ENCODE measurements at places on chromosomes 16 and 17. TPM values are rescaled to one million over a fixed set of nuclear protein-coding genes. Genes with fewer than 3 reads are reported as not detected.

CPHXL2 gene
- total RNA-seq: not detected

EVI2B gene
- 130 TPM for total RNA-seq

GRCh38 chr16:52740333-52740732 lies 193.4 kb upstream of the TOX3 start:
- no peaks in the 10 kb centered on the region for H3K36me3 ChIP-seq
- H3K4me3 ChIP-seq: no peak overlapping the region
- no peaks in the 10 kb centered on the region for H3K27me3 ChIP-seq
- no peak overlapping the region for H3K27ac ChIP-seq

DNA sequence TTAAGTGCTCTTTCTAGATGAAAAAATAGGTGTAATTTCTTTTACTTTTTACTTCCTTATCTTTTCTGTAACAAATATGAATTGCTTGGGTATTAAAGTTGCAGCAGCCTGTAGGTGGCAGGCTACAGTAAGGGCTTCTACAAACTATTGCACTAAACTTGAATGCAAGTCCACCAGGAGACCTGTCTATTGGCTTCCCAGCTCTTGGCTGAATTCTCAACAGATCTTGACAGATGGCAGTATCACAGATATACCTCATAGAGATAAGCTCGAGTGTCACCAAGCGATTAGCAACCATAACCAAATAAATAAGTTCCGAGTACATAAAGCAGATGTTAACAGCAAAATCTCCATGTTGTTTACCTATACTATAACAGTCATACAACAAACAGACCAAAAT lies 5.9 kb downstream of the BBS2 start:
- H3K4me1 ChIP-seq: peaks cover 30% of the 10 kb centered on the region
- no peak overlapping the region for H3K4me3 ChIP-seq
- H3K36me3 ChIP-seq: peaks cover 34% of the 10 kb centered on the region
- no peak for DNase-seq
- H3K27me3 ChIP-seq: no peaks in the 10 kb centered on the region
- no peak overlapping the region for H3K27ac ChIP-seq

GRCh38 chr17:902463-902862 lies 77.1 kb downstream of the NXN start:
- H3K4me1 ChIP-seq: peaks cover 30% of the 10 kb centered on the region
- no peaks in the 10 kb centered on the region for H3K36me3 ChIP-seq
- no peak overlapping the region for H3K27ac ChIP-seq
- DNase-seq: no peak
- no peak overlapping the region for H3K4me3 ChIP-seq

GRCh38 chr17:65360961-65361552 lies 200.4 kb downstream of the AXIN2 start:
- no peaks in the 10 kb centered on the region for H3K27me3 ChIP-seq
- H3K27ac ChIP-seq: no peak overlapping the region
- no peak for DNase-seq
- no peak overlapping the region for H3K4me3 ChIP-seq
- no peaks in the 10 kb centered on the region for H3K36me3 ChIP-seq

- DNase-seq: no peak
- H3K27ac ChIP-seq: no peak overlapping the region
- no peaks in the 10 kb centered on the region for H3K36me3 ChIP-seq
- no peak overlapping the region for H3K4me3 ChIP-seq
- no peaks in the 10 kb centered on the region for H3K4me1 ChIP-seq
- peaks cover 8% of the 10 kb centered on the region for H3K27me3 ChIP-seq
These were observed 6.3 kb upstream of the KRT222 start for GRCh38 chr17:40671282-40671681.

GRCh38 chr17:66720027-66720426 lies 114.9 kb upstream of the CACNG5 start:
- H3K4me1 ChIP-seq: peaks cover 13% of the 10 kb centered on the region
- no peak overlapping the region for H3K27ac ChIP-seq
- no peaks in the 10 kb centered on the region for H3K36me3 ChIP-seq
- H3K4me3 ChIP-seq: no peak overlapping the region

DNA sequence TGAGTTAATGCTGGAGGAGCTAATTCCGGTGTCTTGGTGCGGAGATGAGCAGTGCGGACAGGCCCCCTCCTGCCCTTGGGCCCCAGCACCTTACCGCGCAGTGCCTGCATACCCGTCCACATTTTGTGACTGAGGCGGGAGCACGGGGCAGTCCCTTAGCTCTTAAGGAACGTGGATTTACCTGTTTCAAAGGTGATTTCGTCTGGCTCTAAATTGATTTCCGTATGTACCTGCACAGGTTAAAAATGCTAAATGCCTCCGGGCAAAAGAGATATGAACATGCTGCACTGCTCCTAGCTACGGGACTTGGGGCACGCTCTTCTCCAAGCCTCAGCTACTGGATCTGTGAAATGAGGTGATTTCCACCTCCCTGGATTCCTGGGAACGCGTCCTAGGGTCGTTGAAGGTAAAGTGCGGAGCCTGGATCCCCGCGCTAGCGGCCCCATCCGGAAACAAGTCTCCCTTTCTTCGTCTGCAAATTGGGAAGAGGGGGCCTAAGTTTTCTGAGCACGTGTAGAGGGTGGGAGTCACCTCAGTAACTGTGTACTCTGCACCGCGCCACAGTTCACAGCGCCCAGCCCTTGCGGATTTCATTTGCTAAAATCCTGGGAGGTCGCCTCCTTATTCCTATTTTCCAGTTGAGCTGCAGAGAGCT lies 669 bp upstream of the CRISPLD2 start:
- H3K27me3 ChIP-seq: peaks cover 17% of the 10 kb centered on the region
- H3K4me1 ChIP-seq: peaks cover 20% of the 10 kb centered on the region
- no peak for DNase-seq
- no peaks in the 10 kb centered on the region for H3K36me3 ChIP-seq
- H3K27ac ChIP-seq: no peak overlapping the region

DNA sequence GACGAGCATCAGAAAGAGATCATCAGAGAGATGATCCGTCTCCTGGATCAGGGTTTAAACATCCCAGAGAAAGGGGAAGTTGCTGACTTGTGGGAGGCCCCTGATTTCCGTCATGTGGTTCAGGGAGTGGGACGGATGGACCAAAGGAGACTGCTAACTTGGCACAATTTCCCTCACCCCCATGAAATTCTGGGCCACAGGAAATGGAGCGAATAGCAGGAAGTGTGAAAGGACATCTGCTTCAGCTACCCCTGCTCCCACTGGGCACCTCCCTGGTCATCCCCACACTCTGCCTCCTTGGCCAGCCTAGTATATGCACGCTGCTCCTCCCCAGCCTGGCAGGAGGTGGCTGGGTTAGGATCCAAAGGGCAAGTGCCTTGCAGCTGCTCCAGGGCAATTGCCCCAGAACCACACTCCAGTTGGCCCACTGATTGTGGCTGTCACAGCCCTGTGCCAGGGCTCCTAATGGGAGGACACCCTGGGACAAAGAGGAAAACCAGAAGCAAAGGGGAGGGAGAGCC lies 1.3 kb downstream of the ARRB2 start:
- peaks cover 41% of the 10 kb centered on the region for H3K4me1 ChIP-seq
- H3K4me3 ChIP-seq: peak overlapping the region; percentile 73
- H3K27me3 ChIP-seq: no peaks in the 10 kb centered on the region

GRCh38 chr17:50382931-50383330 lies 9.9 kb downstream of the EME1 start:
- no peak for DNase-seq
- H3K27ac ChIP-seq: no peak overlapping the region
- no peaks in the 10 kb centered on the region for H3K27me3 ChIP-seq
- no peaks in the 10 kb centered on the region for H3K4me1 ChIP-seq
- no peak overlapping the region for H3K4me3 ChIP-seq
- H3K36me3 ChIP-seq: peaks cover 81% of the 10 kb centered on the region

DNA sequence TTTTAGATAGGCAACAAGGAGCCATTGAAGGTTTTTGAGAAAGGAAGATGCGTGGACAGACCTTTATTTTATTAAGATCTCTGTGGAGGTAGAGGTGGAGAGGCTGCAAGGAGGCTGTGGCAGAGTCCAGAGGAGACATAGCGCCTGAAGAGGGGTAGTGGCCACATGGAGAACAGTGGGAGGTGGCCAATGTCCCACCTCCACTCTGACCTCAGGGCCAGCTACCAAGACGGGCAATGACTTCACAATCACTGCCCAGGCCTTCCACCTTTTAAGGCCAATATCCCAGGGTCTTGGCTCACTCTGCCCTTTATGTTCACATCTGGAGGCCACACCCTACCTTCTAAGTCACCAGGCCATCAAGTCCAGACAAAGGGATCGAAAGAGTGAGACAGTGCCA lies at the start of gene C16orf78:
TSS of gene C16orf78 (plus strand) at position 301 of the 400 bp plus-strand sequence. CDS start 136 bp downstream, outside the sequence.
- no peak within 1 kb of the TSS for H3K27ac ChIP-seq
- H3K4me1 ChIP-seq: no peaks in the 10 kb centered on the region
- no peak within 1 kb of the TSS for H3K4me3 ChIP-seq
- DNase-seq: no peak
- no peaks in the 10 kb centered on the region for H3K27me3 ChIP-seq
- no peaks in the 10 kb centered on the region for H3K36me3 ChIP-seq

DNA sequence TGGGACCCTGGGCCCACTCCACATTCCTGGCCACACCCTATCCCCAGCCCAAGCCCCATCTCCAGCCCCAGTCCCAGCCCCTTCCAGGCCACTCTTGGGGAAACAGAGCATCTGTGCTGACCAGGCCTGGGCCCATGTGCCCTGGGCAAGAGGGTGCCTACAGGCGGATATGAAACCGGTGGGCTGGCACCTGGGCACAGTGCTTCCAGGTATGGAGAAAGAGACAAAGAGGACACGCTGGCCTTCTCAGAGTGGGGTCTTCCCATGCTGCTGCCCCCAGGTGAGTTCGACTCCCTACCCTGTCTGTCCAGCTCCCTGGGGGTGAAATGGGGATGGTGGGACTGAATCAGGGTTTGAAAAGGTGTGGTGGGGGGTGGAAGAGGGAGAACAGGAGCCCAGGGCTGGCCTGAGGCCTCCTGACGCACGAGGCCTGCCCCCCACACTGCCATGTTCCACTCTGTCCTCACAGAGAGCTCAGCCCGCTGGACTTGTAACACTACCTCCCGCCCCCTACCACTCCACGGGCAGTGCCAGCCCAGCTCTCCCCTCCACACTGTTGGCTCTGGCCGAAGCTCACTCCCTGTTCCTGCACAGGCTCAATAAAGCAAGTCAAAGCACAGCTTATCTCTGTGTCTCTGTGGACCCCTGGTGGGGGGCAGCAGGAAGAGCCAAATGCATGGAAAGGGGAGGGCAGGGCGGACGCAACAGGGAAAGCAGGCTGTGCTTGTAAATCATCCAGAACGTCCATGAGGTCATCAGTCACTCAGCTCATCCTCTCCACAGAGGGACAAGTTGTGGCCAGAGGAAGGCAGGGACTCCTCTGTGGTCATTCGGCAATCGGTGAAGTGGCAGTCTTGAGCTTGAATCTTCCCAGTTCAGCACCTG lies 71.1 kb upstream of the TMEM97 start:
- no peak overlapping the region for H3K27ac ChIP-seq
- no peaks in the 10 kb centered on the region for H3K36me3 ChIP-seq

DNA sequence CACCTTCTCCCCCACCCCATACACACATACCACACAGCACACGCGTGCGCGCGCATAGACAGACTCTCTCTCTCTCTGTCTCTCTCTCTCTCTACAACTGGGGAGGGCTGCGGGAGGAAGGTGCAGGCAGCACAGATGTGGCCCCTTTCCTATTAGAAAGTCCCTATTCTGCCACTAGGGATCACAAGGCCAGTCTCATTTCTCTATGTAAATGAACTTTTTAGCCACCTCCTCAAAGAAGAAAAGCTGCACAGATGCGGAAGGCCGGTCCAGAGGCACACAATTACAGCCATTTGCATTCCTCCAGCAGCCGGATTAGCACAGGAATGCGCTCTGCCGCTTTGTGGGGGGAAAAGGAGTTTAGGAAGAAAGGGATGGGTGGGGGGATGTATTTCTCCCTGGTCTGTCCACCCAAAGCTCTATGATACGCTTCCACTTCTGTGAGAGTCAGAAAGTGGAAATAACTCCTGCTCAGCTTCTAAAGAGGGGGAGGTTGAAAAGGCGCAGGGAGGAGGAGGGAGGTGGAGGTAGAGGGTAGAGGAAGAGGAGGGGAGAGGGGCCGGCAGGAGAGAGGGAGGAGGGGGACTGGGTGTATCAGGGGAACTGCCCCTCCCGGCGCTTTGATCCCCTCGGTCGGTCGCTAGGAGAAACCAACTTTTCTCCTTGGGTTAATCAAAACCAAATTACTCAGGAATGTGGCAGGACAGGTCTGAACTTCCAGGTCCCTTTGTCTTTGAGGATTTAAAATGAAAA lies 11.7 kb downstream of the ZFHX3 start:
- peaks cover 53% of the 10 kb centered on the region for H3K4me1 ChIP-seq
- peak overlapping the region; percentile 5 for H3K27ac ChIP-seq
- DNase-seq: no peak
- H3K36me3 ChIP-seq: no peaks in the 10 kb centered on the region
- H3K27me3 ChIP-seq: no peaks in the 10 kb centered on the region
- H3K4me3 ChIP-seq: no peak overlapping the region
